ENCODE measurements at places on chromosomes 16 and 17. TPM values are rescaled to one million over a fixed set of nuclear protein-coding genes. Genes with fewer than 3 reads are reported as not detected.

The WNK4 gene
- total RNA-seq: 1.2 TPM

The ANKS4B gene
- 0.13 TPM for total RNA-seq

The TLCD3A gene
- 23.8 TPM for total RNA-seq

The CIBAR2 gene
- not detected for total RNA-seq

The TBC1D24 gene
- 21.5 TPM for total RNA-seq

The SLC47A1 gene
- total RNA-seq: 2.2 TPM

The ITGAX gene
- not detected for total RNA-seq

The MYLK3 gene
- 0.23 TPM for total RNA-seq

The CSH2 gene
- total RNA-seq: 0.43 TPM

The CAVIN1 gene
- 43.5 TPM for total RNA-seq

The CES3 gene
- 1.6 TPM for total RNA-seq

The TBC1D3G gene
- not detected for total RNA-seq

The ABCC6 gene
- 1.8 TPM for total RNA-seq

The CACNG3 gene
- total RNA-seq: not detected

The NFATC3 gene
- total RNA-seq: 34.5 TPM

The MT1H gene
- 11.9 TPM for total RNA-seq

The DPEP3 gene
- 10.6 TPM for total RNA-seq

The TLCD2 gene
- 1.4 TPM for total RNA-seq

The TBC1D3C gene
- total RNA-seq: not detected

The BAHCC1 gene
- 0.58 TPM for total RNA-seq

The KCNH6 gene
- total RNA-seq: 1.8 TPM

The OR3A3 gene
- total RNA-seq: not detected

The C17orf100 gene
- total RNA-seq: 1.6 TPM

The CTRB2 gene
- total RNA-seq: not detected

The TMEM11 gene
- 33.3 TPM for total RNA-seq

The MEFV gene
- total RNA-seq: not detected

The KRTAP4-4 gene
- total RNA-seq: not detected

The KRT34 gene
- total RNA-seq: not detected

The MYO1D gene
- total RNA-seq: 25.4 TPM

The CD300LB gene
- total RNA-seq: not detected

The KCNAB3 gene
- total RNA-seq: 2.3 TPM

The PRR29 gene
- total RNA-seq: 0.67 TPM

The KRT36 gene
- total RNA-seq: not detected

The CRHR1 gene
- total RNA-seq: 0.56 TPM

The TNFRSF13B gene
- total RNA-seq: not detected

The KRT14 gene
- not detected for total RNA-seq

The ARHGDIG gene
- 1.2 TPM for total RNA-seq

The VTN gene
- not detected for total RNA-seq

The TBC1D28 gene
- not detected for total RNA-seq

The USH1G gene
- total RNA-seq: 1.7 TPM

The CCL8 gene
- total RNA-seq: not detected

The MXRA7 gene
- total RNA-seq: 21.3 TPM

The NPIPB2 gene
- total RNA-seq: 7.5 TPM

The CPHXL2 gene
- total RNA-seq: not detected

The BIRC5 gene
- total RNA-seq: 108 TPM

The PIMREG gene
- 133 TPM for total RNA-seq

The OR1A1 gene
- total RNA-seq: not detected

The RNF112 gene
- total RNA-seq: 2.2 TPM

The MLLT6 gene
- 8.0 TPM for total RNA-seq

The GAS7 gene
- 14.5 TPM for total RNA-seq

The BICDL2 gene
- 14.3 TPM for total RNA-seq

The LPO gene
- total RNA-seq: 0.52 TPM

The KRTAP4-12 gene
- total RNA-seq: not detected

Data from H1 (cell line).